Foreskin keratinocyte (primary cell): ENCODE measurements at places on chromosomes 16 and 17.

GRCh38 chr17:4140125-4140524 lies 2.7 kb downstream of the ZZEF1 start:
- DNase-seq, result no peak

DNA sequence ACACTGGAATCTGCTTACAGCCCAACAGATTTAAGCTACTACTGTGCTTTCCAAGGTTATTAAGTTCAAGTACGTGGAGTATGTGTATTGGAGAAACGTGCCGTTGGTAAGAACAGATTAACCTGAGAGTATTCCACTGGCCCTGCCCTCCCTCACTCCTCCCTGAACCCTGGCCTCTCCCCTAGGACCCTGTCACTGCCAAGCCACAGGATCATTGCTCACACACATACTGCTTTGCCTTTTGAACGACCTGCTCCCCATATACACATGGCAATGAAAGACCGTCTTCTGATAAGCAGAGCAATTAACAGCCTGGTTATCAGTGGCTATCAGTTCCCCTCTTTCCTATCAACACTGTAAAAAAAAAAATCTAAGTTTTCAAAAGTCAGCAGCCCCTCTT lies 458.9 kb upstream of the DYNLRB2 start:
- no peak for DNase-seq

DNA sequence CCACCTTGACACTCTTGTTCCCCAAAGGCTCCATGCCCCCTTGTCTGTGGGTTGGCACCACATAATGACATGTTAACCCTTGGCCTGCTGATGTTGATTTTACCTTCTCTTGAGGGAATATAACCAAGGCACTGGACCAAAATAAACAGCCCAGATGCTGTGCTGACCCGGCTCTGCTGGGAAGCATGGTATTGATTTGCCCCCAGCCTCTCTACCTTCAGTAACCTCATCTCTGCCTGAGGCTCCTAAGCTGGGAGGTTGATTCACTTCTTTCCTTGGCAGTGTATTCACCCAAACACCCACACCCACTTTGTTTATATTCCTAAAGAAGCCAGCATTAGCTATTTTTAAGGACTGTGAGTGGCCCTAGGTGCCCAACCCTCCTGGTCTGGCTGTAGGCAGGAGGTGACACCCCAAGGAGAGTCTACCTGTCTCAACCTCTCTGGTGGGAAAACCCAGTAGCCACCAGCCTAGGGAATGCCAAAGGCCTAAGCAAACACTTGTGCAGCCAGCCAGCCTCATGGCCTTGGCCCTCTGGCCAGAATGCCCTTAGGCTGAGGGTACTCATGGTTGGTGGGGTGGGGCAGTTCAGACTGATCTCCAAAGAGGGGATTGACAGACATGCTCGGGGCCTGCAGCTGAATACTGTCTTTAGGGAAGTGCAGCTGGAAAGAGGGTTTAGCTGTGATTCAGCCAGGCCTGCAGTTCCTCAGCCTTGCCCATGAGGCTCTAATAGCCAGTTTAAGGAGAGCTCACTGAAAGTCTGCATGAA lies 42.7 kb downstream of the GNAO1 start:
- no peak for DNase-seq

DNA sequence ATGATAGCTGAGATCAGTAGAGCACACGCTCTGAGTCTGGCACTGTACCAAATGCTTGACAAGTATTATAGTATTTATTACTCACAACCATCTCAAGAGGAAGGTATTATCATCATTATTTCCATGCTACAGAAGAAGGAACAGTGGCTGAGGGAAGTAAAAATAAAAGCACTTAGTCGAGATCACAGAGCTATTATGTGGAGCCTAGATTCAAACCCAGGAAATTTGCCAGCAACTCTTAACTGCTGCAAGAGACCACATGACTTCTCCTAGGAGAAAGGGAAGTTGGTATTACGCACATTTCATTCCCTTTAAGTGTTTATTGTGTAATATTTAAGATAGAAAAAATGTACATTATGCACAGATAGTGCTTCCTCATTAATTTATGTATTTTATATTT lies 1.0 kb upstream of the RHOT1 start:
- DNase-seq, result peak; percentile 68

GRCh38 chr17:41769985-41770384 lies 16.5 kb downstream of the JUP start:
- no peak for DNase-seq
